Omental fat pad (tissue), 4 donors: ENCODE measurements at places on chromosomes 16 and 17. TPM values are rescaled to one million over a fixed set of nuclear protein-coding genes. Genes with fewer than 3 reads are reported as not detected.

DNA sequence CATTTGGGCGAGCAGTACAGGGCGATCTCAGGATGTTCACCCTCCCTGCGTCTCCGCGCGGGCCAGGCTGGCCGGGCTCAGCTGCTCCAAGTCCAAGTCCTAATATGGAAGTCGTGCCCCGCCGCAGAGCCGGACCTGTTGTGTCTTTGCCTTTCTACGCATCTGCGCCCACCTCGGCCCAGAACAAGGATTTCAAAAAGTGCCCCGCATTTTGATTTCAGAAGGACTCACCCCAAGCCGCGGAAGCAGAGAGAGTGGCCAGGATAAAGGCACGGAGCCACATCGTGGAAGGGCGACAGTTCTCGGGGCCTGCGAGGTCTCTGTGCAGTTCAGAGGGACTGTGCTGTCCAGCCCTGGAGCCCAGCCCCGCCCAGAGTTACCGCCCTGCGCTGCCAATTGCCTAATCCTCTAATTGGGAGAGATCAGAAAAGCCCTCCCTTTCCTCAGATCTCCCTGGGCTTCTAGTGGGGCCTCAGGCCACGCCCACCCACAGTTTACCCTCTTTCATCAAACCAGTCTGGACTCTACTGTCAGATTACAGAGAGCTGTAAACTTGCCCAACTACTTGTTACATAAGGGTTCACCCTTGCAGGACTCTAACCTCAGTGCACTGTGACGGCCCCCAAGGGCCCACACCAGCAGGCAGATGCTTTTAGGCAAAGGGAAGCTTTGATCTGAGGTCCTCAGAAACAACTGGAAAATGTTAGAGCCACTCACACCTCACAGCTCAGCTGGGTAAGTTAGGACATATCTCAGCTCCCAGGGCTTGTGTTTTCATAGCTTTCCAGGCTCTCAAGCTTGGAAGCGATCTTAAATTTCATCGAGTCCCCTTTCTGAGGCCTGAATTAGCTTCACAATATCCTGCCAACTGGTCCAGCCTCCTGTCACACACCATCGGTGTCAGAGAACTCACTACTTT, at the start of gene CES1:
Gene CES1, minus strand, starts transcription at position 324 of the 919 bp plus-strand sequence. Its CDS starts 41 bp downstream, at position 283.
- DNase-seq = no peak

GRCh38 chr17:21453144-21453898, 77.2 kb downstream of the KCNJ12 start:
- DNase-seq = no peak

GRCh38 chr17:35809855-35810461, 674 bp downstream of the TAF15 start:
- peak; percentile 26 for DNase-seq

GRCh38 chr17:2067608-2068024, 12.7 kb downstream of the HIC1 start:
- no peak for DNase-seq

DNA sequence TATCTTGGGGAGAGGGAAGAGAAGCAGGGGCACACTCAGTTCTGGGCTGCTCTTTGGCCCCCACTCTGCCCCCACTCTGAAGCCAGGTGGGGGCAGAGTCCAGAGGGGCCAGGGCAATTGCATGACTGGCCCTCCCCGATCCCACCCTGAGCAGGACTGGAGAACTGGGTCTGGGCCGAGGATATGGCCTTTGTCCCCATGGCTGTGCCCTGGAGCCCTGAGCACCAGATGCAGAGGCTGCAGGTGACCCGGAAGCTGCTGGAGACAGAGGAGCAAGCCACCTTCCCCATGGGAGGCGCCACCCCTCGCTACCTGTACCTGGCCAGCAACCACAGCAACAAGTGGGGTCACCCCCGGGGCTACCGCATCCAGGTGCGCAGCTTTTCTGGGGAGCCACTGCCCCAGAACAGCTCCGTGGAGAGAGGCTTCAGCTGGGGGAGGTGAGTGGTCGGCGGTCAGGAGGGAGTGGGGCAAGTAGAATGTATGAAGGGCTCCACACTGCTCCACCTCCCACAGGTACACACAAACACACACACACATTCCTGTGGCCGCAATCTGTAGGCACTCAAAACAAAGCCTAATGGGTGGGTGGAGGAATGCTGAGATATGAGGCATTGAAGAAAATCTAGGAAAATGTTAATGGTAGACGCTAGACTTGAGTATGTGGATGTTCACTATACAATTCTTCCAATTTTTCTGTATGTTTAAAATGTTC, 21.4 kb downstream of the AOC3 start:
- DNase-seq = no peak

DNA sequence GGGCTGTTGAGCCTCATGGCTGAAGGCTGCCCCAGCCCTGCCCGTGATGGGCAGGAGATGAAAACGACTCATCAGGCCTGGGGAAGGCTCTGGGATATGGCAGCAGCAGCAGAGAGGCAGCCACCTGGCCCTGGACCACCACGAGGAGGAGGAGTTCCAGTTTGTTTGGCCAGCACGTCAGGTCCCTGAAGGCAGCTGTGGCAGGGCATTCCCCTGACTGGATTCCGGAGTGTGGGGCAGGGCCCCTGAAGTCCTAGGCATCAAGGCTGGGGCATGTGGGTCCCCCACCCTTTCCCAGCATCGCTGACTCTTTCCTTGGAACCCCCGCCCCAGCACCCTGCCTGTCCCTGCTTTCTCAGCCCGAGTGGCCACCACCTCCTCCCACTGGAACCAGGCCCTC, 197.4 kb downstream of the ZNF423 start:
- DNase-seq = no peak

- no peak for DNase-seq
Measured at GRCh38 chr16:57888128-57888527, 82.8 kb downstream of the CNGB1 start.

GRCh38 chr16:79856581-79856980, 256.0 kb upstream of the MAF start:
- no peak for DNase-seq

DNA sequence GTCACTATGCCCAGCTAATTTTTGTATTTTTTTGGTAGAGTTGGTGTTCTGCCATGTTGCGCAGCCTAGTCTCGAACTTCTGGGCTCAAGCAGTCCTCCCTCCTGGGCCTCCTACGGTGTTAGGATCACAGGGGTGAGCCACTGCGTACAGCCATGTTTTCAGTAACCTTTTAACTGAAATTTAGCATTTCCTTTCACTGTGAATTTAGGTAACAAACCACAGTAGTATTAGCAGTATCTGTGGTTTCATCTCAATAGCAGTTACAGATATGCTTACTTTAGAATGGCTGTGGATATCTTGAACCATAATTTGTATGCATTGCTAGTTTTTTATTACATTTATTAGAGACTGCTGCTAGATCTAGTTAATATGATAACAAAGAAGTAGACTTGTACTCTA, 4.3 kb upstream of the RANGRF start:
- no peak for DNase-seq

DNA sequence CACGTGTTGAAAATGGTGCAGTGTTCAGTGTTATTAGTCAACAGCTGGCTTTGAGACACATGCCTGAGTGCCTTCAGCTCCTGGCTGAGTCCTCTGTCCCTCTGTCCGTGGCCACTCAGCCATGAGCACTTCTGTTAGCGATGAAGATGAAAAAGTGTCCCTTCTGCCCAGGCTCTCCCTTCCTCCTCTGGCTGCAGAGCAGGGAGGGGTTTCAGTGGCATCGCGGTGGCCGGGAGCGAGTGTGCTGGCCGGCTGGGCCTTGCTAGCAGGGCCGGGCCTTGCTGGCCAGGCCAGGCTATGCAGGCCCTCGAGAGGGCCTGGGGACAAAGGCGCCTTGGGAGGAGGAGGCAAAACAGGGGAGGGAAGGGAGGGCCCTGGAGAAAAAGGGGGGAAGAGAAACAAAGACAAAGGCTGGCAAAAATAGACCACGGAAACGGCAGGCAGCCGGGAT, 47.7 kb downstream of the CMIP start:
- no peak for DNase-seq

- no peak for DNase-seq
Measured at GRCh38 chr16:56669005-56669839, at the start of gene MT1H. Gene MT1H, plus strand, starts transcription at chr16:56669814. Its CDS starts 71 bp downstream, at chr16:56669885.

- no peak for DNase-seq
Measured at GRCh38 chr16:24986512-24987303, 28.5 kb downstream of the ARHGAP17 start.

DNA sequence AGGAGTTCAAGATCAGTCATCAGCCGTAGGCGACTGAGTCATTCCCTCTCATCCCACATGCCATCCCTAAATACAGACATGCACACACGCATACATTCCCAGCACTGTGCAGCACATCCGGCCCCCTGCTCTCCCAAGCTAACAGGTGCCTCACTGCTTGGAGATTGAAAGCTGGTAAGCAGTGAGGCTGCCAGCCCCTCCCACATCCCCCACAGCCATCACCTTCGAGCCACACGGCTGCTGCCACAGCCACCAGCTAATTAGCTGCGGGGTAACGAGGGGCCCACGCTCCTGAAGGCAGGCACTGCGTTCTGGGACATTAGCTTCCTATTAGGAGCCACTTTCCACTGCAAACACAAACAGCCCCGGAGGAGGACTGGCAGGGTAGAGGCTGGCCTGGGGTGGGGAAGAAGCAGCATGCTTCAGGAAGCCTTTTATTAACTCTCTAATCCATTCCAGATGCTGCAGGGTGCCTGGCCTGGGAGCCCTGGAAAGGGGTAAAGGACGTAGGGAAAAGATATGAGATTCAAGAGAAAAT, 179.6 kb downstream of the CCT6B start:
- DNase-seq = no peak

The RUNDC3A gene
- total RNA-seq = not detected

The NSF gene
- total RNA-seq = 23.8 TPM

The LGALS9B gene
- total RNA-seq = not detected

The PDIA2 gene
- 1.5 TPM for total RNA-seq

The TEX14 gene
- 1.3 TPM for total RNA-seq

The CD300LG gene
- 73.0 TPM for total RNA-seq

The RFNG gene
- total RNA-seq = 51.3 TPM

The CSH1 gene
- not detected for total RNA-seq
